ENCODE measurements at places on chromosomes 2 and 18. TPM values are rescaled to one million over a fixed set of nuclear protein-coding genes. Genes with fewer than 3 reads are reported as not detected.
A peak's percentile ranks its signal among the peaks of the same experiment; 100 is the strongest.

The SPP2 gene
- not detected for total RNA-seq

The NT5C1B gene
- total RNA-seq: not detected

The VWA3B gene
- total RNA-seq: not detected

DNA sequence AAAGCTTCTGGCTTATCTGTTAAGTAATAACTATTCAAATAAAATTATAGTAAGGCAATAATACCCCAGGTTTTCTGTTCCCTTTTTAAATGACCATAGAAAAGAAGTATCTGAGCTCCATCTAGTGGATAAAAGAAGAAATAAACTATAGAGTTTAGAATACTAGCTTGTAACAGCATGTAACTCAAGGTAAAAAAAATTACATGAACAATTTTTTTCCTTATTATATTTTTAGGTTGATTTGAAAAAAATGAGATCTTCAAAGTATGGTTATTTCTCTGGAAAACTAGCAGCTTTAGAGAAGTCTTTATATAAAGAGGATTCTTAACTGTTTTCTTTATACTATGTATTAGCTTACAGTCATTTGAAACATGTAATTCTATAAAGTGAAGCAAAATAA lies 58.1 kb downstream of the NCKAP1 start:
- no peak overlapping the region for H3K27ac ChIP-seq
- no peak overlapping the region for H3K4me3 ChIP-seq
- H3K4me1 ChIP-seq: peaks cover 2% of the 10 kb centered on the region

- no peaks in the 10 kb centered on the region for H3K27me3 ChIP-seq
- no peaks in the 10 kb centered on the region for H3K36me3 ChIP-seq
- DNase-seq: no peak
- H3K4me1 ChIP-seq: no peaks in the 10 kb centered on the region
These were observed 187.9 kb downstream of the NEDD4L start for GRCh38 chr18:58231930-58232329.

DNA sequence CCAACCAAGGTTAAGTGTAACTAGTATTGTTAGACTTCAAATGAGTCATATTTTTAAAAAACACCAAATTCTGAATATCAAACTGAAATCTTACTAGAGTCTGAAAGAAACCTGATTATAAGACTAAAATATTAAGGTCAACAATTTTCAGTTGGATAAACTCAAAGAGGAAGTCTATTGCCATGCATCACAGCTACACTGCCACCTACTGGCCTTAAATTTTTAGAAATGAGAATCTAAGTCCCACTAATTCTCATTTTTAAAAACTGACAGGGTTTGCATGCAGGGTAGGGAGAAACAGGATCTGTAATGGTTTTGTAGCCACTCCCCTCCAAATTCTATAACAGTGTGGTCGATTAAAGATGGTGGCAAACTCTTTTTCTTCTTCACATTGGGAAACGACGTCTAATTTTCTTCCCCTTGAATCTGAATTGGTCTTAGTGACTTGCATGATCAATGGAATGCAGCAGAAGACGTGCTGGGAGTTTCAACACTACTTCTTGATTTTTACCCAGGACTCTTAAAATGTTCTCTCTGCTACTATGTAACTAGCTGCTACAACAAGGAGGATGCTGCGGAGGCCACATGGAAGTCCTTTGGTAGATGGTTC lies 176.1 kb upstream of the SESTD1 start:
- no peaks in the 10 kb centered on the region for H3K4me1 ChIP-seq
- peaks cover 9% of the 10 kb centered on the region for H3K27me3 ChIP-seq
- H3K36me3 ChIP-seq: no peaks in the 10 kb centered on the region
- no peak overlapping the region for H3K27ac ChIP-seq
- no peak for DNase-seq

DNA sequence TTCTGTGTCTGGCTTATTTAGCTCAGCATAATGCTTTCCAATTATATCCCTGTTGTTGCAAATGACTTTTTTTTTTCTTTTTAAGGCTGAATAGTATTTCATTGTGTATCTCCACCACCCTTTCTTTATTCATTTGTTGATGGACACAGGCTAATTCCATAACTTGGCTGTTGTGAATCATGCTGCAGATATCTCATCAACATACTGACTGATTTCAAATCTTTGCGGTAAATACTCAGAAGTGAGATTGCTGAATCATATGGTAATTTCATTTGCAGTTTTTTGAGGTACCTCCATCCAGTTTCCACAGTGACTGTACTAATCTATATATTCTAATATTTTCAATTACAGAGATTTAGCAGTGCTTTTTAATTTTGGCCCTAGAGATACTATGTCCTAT lies 266.2 kb downstream of the TMX3 start:
- no peak overlapping the region for H3K27ac ChIP-seq
- no peak for DNase-seq
- no peaks in the 10 kb centered on the region for H3K27me3 ChIP-seq
- H3K4me3 ChIP-seq: no peak overlapping the region
- no peaks in the 10 kb centered on the region for H3K36me3 ChIP-seq

GRCh38 chr2:48568547-48568946 lies 38.6 kb downstream of the STON1 start:
- no peak for DNase-seq
- H3K27ac ChIP-seq: no peak overlapping the region
- H3K4me3 ChIP-seq: no peak overlapping the region
- no peaks in the 10 kb centered on the region for H3K27me3 ChIP-seq
- no peaks in the 10 kb centered on the region for H3K36me3 ChIP-seq

- H3K27ac ChIP-seq: no peak overlapping the region
- H3K27me3 ChIP-seq: no peaks in the 10 kb centered on the region
- DNase-seq: no peak
- H3K36me3 ChIP-seq: no peaks in the 10 kb centered on the region
- H3K4me1 ChIP-seq: no peaks in the 10 kb centered on the region
- H3K4me3 ChIP-seq: no peak overlapping the region
These were observed 506.6 kb upstream of the SPHKAP start for GRCh38 chr2:228688007-228688645.

DNA sequence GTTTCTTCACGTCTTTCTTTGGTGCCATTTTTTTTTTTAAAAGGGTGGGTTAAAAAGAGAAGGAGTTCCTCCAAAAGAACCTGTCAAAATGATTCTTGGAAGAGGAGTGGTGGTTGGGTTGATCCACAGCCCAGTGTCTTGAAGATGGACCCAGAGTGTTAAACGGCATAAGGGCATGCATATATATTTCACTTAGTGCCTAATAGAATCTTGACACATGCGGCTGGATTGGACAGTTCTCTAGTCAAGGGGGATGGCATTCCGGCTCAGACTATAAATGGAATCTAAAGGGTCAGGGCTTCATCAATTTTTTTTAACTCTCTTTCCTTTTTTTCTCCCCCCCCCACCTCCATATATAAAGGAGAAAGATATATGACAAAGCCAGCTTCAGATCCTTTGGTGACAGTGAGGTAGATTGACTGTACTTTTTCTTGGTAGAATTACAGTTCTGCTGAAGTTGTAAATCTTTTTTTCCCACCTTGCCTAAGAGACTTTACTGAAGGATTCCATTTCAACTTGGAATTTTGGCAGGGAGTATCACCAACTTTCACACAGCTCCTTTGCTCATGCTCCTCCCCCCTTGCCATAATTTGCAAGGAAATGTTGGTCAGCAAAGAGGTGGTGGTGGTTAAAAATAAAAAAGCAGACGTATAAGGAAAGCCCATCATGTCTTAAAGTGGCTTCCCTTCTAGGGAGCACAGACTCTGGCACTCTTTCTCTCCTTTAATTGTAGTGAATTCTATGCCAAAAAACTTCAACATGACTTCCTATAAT lies at the start of gene MYL1:
Gene MYL1, minus strand, starts transcription at position 160 of the 774 bp plus-strand sequence. Its CDS starts 132 bp downstream, at position 28.
- H3K27ac ChIP-seq: no peak within 1 kb of the TSS
- no peak within 1 kb of the TSS for H3K4me3 ChIP-seq
- DNase-seq: no peak
- no peaks in the 10 kb centered on the region for H3K36me3 ChIP-seq

GRCh38 chr2:67666386-67667053 lies 269.4 kb downstream of the ETAA1 start:
- no peak for DNase-seq
- H3K4me3 ChIP-seq: no peak overlapping the region
- no peaks in the 10 kb centered on the region for H3K36me3 ChIP-seq
- no peaks in the 10 kb centered on the region for H3K27me3 ChIP-seq

GRCh38 chr2:136766073-136766404 lies 694 bp downstream of the THSD7B start:
- H3K4me3 ChIP-seq: peak overlapping the region; percentile 30
- no peak overlapping the region for H3K27ac ChIP-seq
- no peak for DNase-seq
- no peaks in the 10 kb centered on the region for H3K36me3 ChIP-seq
- peaks cover 8% of the 10 kb centered on the region for H3K4me1 ChIP-seq
- peaks cover 59% of the 10 kb centered on the region for H3K27me3 ChIP-seq

GRCh38 chr2:224987733-224988132 lies 54.5 kb downstream of the DOCK10 start:
- DNase-seq: no peak
- H3K4me1 ChIP-seq: peaks cover 76% of the 10 kb centered on the region
- no peaks in the 10 kb centered on the region for H3K27me3 ChIP-seq
- peaks cover 36% of the 10 kb centered on the region for H3K36me3 ChIP-seq

GRCh38 chr2:86747711-86748639 lies 27.9 kb downstream of the RMND5A start:
- H3K4me1 ChIP-seq: peaks cover 15% of the 10 kb centered on the region
- no peak overlapping the region for H3K27ac ChIP-seq
- no peak overlapping the region for H3K4me3 ChIP-seq
- H3K27me3 ChIP-seq: no peaks in the 10 kb centered on the region

- no peak overlapping the region for H3K27ac ChIP-seq
- no peaks in the 10 kb centered on the region for H3K36me3 ChIP-seq
- peaks cover 13% of the 10 kb centered on the region for H3K4me1 ChIP-seq
- H3K27me3 ChIP-seq: peaks cover 52% of the 10 kb centered on the region
- H3K4me3 ChIP-seq: peak overlapping the region; percentile 79
These were observed 1.0 kb upstream of the TCF4 start for GRCh38 chr18:55588870-55589595.

- no peak for DNase-seq
- H3K27me3 ChIP-seq: peaks cover 7% of the 10 kb centered on the region
- no peak overlapping the region for H3K4me3 ChIP-seq
These were observed 73.6 kb downstream of the BOD1L2 start for GRCh38 chr18:57220480-57220879.

GRCh38 chr2:109229094-109229675 lies 100.2 kb downstream of the SH3RF3 start:
- no peak for DNase-seq
- H3K27me3 ChIP-seq: peaks cover 15% of the 10 kb centered on the region
- no peak overlapping the region for H3K27ac ChIP-seq
- no peak overlapping the region for H3K4me3 ChIP-seq
- H3K4me1 ChIP-seq: peaks cover 9% of the 10 kb centered on the region
- H3K36me3 ChIP-seq: peaks cover 2% of the 10 kb centered on the region

Data from activated naive CD8-positive, alpha-beta T cell treated with anti-CD3 and anti-CD28 coated beads, Interleukin-2, amount 10 ng/mL, durations not matched to agents 7 days and 5 days (primary cell).